ENCODE measurements at places on chromosomes 6 and 20. TPM values are rescaled to one million over a fixed set of nuclear protein-coding genes. Genes with fewer than 3 reads are reported as not detected.
A peak's percentile ranks its signal among the peaks of the same experiment; 100 is the strongest.

ZSCAN23 gene
- not detected for polyA plus RNA-seq

ANKRD66 gene
- polyA plus RNA-seq, result not detected

GRCh38 chr6:129710450-129711270 is 683 bp upstream of the ARHGAP18 start:
- peak overlapping the region; percentile 96 for H3K27ac ChIP-seq
- H3K4me3 ChIP-seq, result peak overlapping the region; percentile 98
- H3K4me1 ChIP-seq, result peaks cover 57% of the 10 kb centered on the region
- DNase-seq, result no peak

DNA sequence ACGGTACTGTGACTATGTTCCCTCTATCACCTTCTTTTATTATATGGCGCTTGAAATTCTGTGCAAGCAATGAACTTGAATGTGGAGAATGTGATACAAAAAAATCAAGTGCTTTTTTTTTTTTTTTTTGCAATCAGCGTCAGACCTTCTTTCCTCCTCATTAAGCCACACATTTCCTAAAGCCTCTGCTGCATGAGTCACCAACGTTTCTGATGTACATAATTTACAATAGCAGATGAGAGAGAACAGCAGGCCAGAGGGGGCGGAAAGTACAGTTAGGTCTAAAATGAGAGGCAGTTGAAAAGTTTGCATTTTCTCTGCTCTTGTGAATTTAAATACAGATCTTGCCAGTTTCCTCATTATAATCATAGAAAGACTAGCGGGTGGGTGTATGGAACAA is 114.6 kb upstream of the RIPOR2 start:
- H3K4me3 ChIP-seq, result peak overlapping the region; percentile 64
- H3K36me3 ChIP-seq, result no peaks in the 10 kb centered on the region
- H3K27ac ChIP-seq, result peak overlapping the region; percentile 71
- no peaks in the 10 kb centered on the region for H3K27me3 ChIP-seq
- peaks cover 49% of the 10 kb centered on the region for H3K4me1 ChIP-seq
- peak; percentile 22 for DNase-seq

TGM3 gene
- polyA plus RNA-seq, result not detected

GRCh38 chr20:49187330-49187850 is 744 bp downstream of the STAU1 start:
- no peaks in the 10 kb centered on the region for H3K36me3 ChIP-seq
- peak overlapping the region; percentile 95 for H3K27ac ChIP-seq
- peak; percentile 3 for DNase-seq
- H3K4me3 ChIP-seq, result peak overlapping the region; percentile 95

- H3K27me3 ChIP-seq, result no peaks in the 10 kb centered on the region
- DNase-seq, result no peak
- H3K36me3 ChIP-seq, result peaks cover 5% of the 10 kb centered on the region
- H3K4me1 ChIP-seq, result peaks cover 71% of the 10 kb centered on the region
- no peak overlapping the region for H3K4me3 ChIP-seq
These were observed 27.2 kb downstream of the ACSS1 start for GRCh38 chr20:25030649-25031207.

DNA sequence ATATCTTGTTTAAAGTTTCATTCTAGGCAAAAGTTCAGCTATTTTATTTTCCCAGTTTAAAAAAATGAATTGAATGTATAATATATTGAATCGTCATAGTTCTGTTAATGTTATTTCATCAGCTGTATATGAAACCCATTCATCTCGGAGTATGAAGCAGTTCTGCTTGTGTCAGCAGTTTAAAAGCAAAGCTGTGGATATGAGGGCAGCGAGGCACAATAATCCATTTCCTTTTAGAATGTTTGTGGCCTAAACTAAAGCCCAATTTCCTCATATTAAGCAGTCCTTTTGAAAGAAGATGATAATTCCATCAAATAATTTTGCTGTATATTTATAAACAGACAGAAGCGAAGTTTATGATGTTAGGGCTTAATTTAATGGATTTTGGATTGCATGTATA is 300.1 kb downstream of the SAMD5 start:
- H3K27me3 ChIP-seq, result no peaks in the 10 kb centered on the region
- H3K36me3 ChIP-seq, result no peaks in the 10 kb centered on the region
- no peaks in the 10 kb centered on the region for H3K4me1 ChIP-seq
- no peak overlapping the region for H3K4me3 ChIP-seq
- H3K27ac ChIP-seq, result no peak overlapping the region

GRCh38 chr20:3766422-3767109 is 987 bp downstream of the ADISSP start:
- H3K4me3 ChIP-seq, result peak overlapping the region; percentile 87
- no peaks in the 10 kb centered on the region for H3K36me3 ChIP-seq
- H3K27me3 ChIP-seq, result peaks cover 7% of the 10 kb centered on the region
- peaks cover 11% of the 10 kb centered on the region for H3K4me1 ChIP-seq
- no peak overlapping the region for H3K27ac ChIP-seq
- DNase-seq, result no peak

ZBTB46 gene
- 0.16 TPM for polyA plus RNA-seq

GRCh38 chr6:131972741-131973140 is 21.6 kb upstream of the CCN2 start:
- no peak overlapping the region for H3K27ac ChIP-seq
- no peaks in the 10 kb centered on the region for H3K4me1 ChIP-seq
- H3K27me3 ChIP-seq, result peaks cover 5% of the 10 kb centered on the region
- no peaks in the 10 kb centered on the region for H3K36me3 ChIP-seq
- H3K4me3 ChIP-seq, result no peak overlapping the region
- no peak for DNase-seq

DNA sequence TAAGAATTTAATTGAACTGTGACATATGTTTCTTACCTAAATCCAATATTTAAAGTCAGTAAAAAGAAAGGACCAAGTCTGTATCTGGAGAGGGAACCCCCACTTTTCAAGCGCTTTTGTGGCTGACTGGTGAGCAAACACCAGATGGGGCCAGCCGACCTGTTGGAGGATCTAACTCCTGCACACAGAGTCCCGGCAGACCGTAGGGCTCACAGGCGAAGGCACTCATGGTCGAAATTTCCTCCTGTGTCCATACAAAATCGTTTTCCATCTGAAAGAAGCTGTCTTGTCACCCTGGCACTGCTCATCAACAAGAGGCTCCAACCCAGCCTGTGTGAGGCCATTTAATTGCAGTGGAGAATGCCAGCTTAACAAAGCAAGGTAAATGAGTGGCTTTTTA is 94.0 kb downstream of the SCML4 start:
- no peak for DNase-seq
- peaks cover 1% of the 10 kb centered on the region for H3K27me3 ChIP-seq
- peaks cover 23% of the 10 kb centered on the region for H3K36me3 ChIP-seq
- H3K4me1 ChIP-seq, result peaks cover 62% of the 10 kb centered on the region
- no peak overlapping the region for H3K4me3 ChIP-seq

- no peak overlapping the region for H3K27ac ChIP-seq
- DNase-seq, result no peak
- peaks cover 3% of the 10 kb centered on the region for H3K27me3 ChIP-seq
These were observed 545.6 kb downstream of the QKI start for GRCh38 chr6:163960128-163960527.

- no peak overlapping the region for H3K4me3 ChIP-seq
- peaks cover 19% of the 10 kb centered on the region for H3K36me3 ChIP-seq
- no peaks in the 10 kb centered on the region for H3K4me1 ChIP-seq
- no peak for DNase-seq
- H3K27ac ChIP-seq, result no peak overlapping the region
- H3K27me3 ChIP-seq, result no peaks in the 10 kb centered on the region
These were observed 123.7 kb downstream of the AGPAT4 start for GRCh38 chr6:161150136-161150535.

PRRT1 gene
- not detected for polyA plus RNA-seq

- peak overlapping the region; percentile 95 for H3K4me3 ChIP-seq
- H3K4me1 ChIP-seq, result peaks cover 39% of the 10 kb centered on the region
- DNase-seq, result peak; percentile 4
- peaks cover 6% of the 10 kb centered on the region for H3K27me3 ChIP-seq
- no peaks in the 10 kb centered on the region for H3K36me3 ChIP-seq
These were observed 843 bp downstream of the FBXO9 start for GRCh38 chr6:53066077-53066417.

DNA sequence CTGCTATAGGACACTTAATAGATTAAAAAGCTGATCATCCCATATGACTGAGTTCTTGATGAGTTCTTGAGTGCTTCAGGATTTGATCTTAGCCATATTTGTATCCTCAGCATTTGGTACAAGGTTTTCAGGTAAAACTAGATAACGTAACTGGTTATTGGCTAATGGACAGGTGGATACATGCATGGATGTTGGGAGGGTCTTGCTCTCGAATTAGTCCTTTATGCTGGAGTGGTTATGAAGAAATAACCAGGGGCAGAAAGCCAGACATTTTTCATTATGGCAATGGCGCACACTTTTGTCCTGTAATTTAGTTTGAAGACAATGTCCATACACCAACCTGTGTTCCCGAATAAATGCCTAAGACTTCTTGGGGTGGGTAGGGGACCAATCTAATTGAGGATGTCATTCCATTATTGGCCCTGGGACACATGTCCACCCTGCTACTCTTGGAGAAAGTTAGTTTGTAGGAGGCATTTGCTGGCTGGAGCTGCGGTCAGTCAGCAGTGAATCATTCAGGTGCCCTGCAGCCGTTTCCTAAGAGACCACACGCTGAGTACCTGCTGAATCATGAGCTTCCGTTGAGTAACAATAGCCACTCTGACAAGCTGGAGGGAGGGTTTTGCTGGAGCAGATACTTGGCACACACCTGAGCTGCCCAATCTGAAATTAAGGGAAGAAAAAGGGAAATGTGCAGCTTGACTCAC is 194.4 kb downstream of the FOXA2 start:
- no peaks in the 10 kb centered on the region for H3K36me3 ChIP-seq
- H3K27ac ChIP-seq, result no peak overlapping the region
- no peak for DNase-seq
- peaks cover 3% of the 10 kb centered on the region for H3K27me3 ChIP-seq

DNA sequence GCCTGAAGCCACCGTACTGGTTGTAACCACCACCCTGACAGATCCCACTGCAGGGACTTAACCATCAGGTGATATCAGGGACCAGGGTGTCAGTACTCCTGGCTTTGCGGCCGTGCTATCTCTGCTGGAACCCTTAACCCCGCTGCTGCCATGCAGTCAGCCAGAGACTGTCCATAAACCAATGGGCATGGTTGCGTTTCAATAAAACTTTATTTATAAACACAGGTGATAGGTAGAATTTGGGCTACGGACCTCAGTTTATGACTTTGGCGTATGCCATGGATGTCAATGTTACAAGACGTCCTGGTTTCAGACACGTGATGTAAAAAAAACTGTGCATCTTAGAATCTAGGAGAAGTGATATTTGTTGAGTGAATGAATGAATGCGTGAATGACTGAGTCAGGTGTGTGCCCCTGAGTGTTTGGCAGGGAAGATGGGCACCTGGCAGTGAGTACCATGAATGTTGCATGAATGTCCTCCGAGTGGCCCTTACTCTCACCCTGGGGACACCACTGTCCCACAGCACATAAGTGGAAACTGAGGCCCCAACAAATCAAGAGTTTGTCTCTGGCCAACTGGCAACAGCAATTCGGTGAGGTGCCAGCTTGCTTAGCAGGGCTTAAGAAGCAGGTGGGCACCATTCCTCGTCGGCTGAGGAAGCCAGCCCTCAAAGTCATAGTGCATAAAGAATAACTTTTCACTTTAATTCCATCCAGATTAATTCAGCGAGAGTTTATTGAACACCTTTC is 64.0 kb upstream of the APCDD1L start:
- DNase-seq, result no peak
- peaks cover 3% of the 10 kb centered on the region for H3K27me3 ChIP-seq
- H3K27ac ChIP-seq, result no peak overlapping the region
- no peaks in the 10 kb centered on the region for H3K36me3 ChIP-seq
- no peak overlapping the region for H3K4me3 ChIP-seq
